ENCODE measurements at places on chromosomes 3 and 15.

- no peak for DNase-seq
Measured at GRCh38 chr3:142656575-142656974, 60.4 kb downstream of the PLS1 start.

DNA sequence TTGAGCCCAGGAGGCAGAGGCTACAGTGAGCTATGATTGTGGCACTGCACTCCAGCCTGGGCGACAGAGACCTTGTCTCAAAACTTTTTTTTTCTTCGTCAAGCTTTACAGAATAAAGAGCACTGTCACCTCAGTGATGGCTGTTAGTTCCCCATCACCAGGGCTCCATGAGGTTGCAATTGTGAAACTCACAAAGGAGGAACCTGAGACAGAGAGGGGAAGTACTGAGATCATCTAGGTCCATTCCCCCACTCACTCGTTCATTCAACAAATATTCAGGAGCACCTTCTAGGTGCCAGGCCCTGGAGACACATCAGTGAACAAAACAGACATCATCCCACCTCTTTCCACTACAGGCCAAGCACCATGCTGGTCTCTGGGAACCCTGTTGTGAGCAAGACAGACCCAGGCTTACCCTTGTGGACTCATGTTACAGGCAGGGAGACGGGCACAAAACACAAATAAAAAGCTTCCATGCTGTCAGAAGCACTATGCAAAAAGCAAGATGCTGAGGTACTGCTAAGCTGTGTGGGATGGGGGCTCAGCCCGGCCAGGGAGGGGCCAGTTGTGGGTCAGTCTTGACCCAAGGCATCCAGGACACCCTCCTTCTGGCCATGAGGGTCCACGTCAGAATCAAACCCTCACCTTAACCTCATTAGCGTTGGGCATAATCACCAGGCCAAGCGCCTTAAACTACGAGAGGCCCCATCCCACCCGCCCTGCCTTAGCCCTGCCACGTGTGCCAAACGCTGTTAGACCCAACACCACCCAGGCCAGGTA is 2.1 kb upstream of the RHO start:
- no peak for DNase-seq

GRCh38 chr3:87219611-87220010 is 7.5 kb upstream of the CHMP2B start:
- no peak for DNase-seq

DNA sequence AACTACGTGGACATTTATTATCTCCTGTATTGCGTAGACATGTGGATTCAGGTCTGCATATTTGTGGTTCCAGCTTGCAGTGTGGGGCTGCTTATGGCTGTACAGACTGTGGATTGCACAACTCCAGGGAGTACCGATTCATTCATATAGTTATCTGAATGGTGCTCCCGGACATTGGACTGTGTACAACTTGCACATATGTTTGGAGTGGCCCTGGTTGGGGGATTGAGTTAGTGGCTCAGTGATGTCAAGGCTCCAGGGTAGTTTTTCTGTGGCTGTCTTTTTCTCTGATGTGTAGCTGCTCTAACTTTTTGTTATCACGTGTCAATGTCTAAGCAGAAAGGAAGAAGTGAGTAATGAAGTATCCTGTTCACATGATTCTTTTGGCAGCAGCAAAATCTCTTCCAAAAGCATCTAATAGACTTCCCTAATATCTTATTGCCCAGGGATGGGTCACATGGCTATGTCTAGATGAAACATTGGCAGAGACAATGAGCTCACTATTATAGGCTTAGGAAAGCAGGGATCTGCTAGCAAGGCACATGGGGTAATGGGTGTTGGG is 15.8 kb downstream of the ST3GAL6 start:
- peak; percentile 93 for DNase-seq

Data from RPMI7951 (cell line).